ENCODE measurements at places on chromosomes 2 and 18.

GRCh38 chr2:2026252-2026831 lies 282.0 kb upstream of the PXDN start:
- no peak for DNase-seq

GRCh38 chr18:57466307-57466706 lies 31.1 kb downstream of the ONECUT2 start:
- DNase-seq, result no peak

GRCh38 chr18:47936952-47937351 lies 6.5 kb upstream of the SMAD2 start:
- no peak for DNase-seq

GRCh38 chr2:189281201-189281600 lies 101.6 kb upstream of the COL5A2 start:
- no peak for DNase-seq

DNA sequence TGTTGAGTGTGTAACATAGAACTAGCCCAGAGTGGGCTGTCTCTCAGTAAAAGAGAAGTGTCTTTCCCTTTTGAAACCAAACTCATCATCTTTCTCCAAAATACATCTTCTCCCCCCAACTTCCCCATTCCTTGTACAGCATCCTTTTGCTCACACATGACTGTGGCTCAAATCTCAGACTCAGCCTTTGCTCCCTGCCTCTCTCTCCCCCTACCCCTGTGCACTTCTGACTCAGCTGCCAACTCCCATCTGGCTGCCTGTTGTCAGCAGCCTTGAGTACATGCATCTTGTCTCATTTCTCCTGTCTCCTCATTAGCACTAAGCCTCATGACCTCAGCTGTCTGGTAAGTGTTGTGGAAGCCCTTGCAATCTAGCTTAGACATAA lies 18.1 kb upstream of the MGAT4A start:
- no peak for DNase-seq

- DNase-seq, result no peak
Measured at GRCh38 chr2:8049851-8050571, 631.8 kb upstream of the ID2 start.

GRCh38 chr2:1670636-1671035 lies 73.7 kb downstream of the PXDN start:
- DNase-seq, result no peak

DNA sequence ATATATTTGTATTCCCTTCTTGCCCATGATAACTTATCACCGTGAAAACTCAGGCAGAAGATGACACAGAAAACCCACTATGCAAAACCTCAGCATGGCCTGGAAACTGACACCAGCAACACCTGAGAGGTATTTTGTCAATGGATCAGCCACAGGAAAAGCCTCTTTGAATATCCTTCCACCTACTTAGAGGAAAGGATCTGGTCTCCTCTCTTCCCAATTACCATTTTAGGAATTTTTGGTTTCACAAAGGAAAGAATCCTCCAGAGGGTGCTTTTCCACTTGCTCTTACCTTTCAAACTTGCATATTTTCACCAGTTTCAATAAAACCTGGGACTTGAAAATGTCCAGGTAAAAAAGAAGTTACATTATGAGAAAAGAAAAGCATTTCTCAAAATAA lies 20.0 kb upstream of the MEIS1 start:
- no peak for DNase-seq

DNA sequence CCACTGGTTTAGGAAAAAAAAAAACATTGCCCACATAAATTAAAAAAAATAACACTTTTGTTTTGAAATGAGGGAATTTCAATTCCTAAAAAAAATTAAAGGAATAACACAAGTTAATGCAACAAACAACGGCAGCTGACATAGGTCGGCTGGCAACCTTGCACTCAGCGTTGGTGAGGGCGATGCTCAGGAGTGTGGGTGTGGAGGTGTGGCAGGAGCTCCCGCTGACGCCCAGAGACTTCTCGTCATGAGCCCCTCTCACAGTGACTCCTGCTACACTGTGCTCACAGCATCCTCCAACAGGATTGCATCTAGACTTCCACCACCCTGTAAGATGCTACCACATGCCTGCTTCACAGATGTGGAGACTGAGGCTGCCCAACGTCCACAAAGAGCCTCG lies 150.3 kb upstream of the PXDN start:
- DNase-seq, result no peak

- DNase-seq, result no peak
Measured at GRCh38 chr2:173547499-173547898, 192.8 kb downstream of the CDCA7 start.

DNA sequence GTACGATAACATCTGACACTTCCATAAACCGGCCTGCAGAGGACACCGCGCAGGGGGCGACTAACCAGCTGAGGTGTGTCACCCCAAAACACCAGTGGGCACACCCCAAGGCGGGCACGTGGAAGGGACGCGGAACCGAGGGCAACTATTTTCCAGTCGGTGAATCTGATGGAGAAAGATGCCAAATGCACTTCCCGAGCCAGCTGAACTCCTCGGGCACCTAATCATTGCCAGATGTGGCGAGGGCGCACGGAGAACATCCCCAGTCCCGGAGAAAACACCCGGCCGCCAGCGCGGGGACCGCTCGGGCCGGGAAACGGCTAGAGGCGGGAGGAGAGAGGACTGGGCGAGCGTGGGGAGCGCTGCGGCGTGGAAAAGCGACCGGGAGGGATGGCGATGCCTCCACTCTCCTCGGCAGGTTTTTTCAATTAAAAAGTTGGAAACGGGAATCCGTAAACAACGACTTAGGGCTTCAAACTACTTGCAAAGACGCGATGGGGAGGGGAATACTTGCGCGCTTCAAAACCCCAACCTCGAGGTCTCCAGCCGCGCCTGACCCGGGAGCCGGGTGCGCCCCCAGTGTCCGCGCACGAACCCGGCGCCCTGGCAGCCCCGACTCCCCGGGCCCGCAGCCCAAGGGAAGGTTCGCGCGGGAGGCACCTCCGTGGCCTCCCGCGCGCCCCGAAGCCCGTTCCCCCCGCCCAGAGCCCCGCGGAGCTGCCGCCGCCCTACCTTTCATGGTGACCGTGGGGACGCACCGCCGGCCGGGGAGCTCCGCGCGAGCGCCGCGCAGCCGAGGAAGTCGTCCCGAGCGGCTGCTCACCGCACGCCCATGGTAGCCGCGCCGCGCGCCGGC lies 497 bp downstream of the COLEC12 start:
- no peak for DNase-seq

- DNase-seq, result no peak
Measured at GRCh38 chr2:152647552-152647951, 69.7 kb downstream of the PRPF40A start.

DNA sequence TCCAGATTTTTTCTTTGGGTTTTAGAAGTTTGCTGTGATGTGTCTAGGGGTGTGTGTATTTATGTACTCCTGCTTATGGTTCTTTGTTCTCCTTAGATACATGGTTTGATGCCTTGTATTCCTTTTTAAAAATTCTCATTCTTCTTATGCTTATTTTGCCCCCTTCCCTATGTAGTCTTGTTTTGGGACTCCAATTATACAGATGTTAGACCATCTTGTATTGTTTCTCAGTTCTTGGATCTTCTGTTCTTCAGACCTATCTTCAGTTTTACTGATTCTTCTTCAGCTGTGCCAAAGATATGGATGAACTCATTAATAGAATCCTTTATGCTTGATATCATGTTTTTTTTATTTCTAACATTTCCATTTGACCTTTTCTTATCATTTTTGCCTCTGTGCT lies 14.2 kb upstream of the MSL3B start:
- no peak for DNase-seq

GRCh38 chr2:206408323-206409320 lies 34.7 kb upstream of the ADAM23 start:
- no peak for DNase-seq

DNA sequence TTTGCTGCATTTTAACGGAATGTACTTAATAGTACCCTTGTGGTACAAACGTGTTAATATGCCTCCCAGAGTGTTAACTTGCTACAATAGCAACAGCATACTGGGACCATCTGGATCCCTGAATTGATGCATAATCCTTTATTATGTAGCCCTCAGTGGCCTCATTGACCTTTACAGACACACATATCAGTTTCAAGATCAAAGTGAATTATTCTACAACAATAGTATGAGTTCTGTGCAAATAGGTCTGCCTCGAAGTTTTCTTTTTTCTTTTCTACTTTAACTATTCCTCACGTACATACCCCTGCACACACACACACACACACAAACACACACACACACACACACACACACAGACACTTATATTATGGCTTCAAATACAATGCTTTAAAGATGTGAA lies 1622.1 kb downstream of the LRP1B start:
- no peak for DNase-seq

DNA sequence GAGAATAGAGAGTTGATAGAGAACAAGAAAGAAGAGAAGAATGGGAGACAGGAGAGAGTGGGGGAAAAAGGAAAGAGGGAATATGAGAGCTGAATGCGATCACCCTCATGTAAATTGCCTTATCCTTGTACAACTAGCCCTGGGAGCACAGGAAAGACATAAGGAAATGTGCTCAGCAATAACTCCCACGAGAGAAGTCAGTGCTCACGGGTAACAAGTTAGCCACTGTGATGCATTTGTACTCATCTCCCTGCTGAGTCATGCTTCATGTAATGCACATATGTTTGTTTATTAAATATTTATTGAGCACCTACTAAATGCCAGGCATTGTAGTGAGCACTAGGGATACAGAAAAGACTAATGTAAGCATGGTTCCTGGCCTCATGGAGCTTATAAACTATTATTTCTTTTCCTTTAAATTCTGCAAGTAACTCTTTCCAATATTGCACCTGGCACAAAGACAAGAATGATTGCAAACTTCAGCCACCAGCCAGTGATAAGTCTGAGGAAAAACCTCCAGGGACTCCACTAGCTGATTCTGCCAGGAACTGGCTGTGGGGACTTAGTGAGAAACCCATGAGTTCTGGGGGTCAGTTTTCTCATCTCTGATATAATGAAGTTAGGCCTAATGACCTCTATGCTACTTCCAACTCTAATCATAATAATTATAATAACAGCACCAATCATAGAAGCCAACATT lies 124.1 kb downstream of the LNPK start:
- DNase-seq, result no peak

GRCh38 chr2:204842661-204843485 lies 297.6 kb downstream of the PARD3B start:
- DNase-seq, result no peak

DNA sequence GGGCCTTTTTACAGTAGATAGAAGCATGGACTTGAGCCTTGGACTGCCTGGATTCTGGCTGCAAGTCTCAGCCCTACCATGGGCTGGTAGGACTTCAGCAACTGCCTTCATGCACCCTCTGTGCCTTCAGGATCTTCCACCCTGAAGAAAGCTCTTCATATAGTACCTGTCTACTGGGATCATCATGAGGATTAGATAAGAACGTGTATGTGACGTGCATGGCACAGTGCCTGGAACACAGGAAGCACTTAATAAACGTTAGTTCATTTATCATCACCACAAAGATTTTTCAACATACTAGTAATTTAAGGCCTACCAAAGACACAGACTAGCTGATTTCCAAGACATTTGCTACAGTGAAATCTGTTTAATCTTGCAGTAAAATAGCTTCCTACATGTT lies 53.2 kb upstream of the ITM2C start:
- DNase-seq, result no peak

DNA sequence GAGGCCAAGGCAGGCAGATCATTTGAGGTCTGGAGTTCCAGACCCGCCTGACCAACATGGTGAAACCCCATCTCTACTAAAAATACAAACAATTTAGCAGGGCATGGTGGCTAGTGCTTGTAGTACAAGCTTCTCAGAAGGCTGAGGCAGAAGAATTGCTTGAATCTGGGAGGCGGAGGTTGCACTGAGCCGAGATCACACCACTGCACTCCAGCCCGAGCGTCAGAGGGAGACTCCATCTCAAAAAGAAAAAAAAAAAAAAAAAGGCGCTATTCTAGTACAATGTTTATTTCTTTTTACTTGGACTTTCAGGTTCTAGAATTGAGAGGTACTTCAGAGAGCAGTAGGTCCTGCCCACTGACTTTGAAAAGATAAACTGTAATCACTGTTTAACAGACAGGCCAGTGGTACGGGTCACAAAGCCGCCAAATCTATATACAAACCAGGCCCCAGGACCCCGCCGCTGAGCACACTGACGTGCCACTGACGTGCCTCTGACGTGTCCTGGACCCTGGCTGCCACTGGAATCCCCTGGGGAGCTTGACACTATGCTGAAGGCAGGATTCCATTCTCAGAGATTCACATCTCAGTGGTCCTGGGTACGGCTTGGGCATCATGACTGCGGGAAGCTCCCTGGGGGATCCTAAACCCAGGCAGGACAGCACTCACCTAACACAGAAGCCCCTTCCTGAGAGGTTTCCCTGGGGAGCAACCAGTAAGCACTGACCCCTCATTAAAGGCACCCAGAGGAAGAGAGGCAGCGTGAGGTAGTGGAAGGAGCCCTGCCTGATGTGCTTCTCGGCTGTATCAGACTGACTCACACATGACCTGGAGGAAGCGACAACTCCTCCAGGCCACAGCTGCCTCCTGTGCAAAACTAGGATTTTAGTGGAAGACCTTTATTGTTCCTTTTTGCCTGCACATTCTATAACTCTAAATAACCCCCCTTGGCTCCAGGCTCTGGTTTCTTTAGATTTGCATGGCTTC lies 197.8 kb upstream of the MEIS1 start:
- no peak for DNase-seq

DNA sequence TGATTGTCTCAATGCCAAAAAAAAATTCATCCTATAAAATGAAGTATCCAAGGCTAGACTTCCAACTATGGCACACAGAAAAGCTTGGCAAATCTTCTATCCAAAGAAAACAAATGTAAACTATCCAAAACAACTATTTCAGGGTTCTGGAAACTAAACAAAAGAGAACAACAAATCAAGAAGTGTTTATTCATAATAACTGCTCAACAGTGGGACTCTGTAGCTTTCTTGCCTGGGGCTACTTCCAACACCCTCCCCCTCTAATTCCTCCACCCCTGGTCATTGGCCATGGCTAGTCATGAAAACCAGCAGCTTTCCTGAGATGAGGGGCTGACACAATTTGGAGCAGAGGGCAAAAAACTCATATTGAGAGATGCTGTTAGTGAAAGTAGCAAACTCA lies 107.0 kb downstream of the EXOC6B start:
- DNase-seq, result no peak

GRCh38 chr2:52475590-52475989 lies 1292.0 kb upstream of the CHAC2 start:
- no peak for DNase-seq

- no peak for DNase-seq
Measured at GRCh38 chr2:160224507-160224906, 24.4 kb upstream of the ITGB6 start.

DNA sequence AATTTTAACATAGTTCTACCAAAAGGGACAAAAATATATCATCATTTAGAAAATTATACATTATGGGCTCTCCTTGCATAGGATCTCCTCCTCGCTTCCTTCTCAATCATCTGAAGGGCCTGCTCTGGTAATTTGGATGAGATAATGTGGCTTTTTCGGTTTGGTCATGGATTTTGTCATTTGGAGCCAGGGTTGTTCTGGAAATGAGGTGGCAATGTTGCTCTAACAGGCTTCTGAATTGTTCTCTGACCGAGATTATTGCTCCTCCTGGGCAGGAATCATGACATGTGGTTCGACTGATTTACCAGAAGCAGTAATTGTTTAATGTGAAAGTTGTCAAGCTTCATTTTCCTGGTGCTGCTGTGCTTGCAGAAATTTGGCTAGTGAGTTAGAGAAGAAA lies 194.7 kb upstream of the ERBB4 start:
- no peak for DNase-seq

- DNase-seq, result no peak
Measured at GRCh38 chr2:109638795-109639194, 24.6 kb downstream of the SOWAHC start.

Data from progenitor cell of endocrine pancreas (in vitro differentiated cells).